RCC 7860 (cell line): ENCODE measurements at places on chromosomes 7 and 10.

DNA sequence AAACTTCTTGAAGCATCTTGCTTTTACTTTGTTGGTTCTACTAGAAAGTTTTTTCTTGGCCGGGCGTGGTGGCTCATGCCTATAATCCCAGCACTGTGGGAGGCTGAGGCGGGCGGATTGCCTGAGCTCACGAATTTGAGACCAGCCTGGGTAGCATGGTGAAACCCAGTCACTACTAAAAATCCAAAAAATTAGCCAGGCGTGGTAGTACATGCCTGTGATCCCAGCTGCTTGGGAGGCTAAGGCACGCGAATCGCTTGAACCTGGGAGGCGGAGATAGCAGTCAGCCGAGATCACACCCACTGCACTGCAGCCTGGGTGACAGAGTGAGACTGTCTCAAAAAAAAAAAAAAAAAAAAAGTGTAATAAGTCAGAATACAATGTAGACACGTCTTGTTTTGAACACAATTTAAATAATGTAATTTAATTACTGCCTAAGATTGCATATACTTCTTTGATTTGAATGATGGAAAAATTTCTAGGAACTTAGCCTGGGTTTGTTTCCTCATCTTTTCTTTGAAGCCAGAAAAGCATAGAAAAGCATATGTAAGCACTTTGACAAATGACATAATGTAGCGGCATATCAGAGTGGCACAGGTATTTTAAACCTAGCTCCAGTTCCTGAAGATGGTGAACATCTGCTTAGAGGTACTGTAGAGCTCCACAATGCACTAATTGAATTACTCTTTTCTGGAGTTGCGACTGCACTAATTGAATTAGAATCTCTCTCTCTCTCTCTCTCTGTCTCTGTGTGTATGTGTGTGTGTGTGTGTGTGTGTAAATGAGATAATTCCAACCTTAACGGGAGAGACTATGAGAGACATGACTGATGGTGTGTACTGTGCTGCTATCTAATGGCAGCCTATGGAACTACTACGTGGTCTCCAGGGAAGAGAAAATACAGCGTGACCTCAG is 87.8 kb downstream of the BTRC start:
- DNase-seq: peak; percentile 73

DNA sequence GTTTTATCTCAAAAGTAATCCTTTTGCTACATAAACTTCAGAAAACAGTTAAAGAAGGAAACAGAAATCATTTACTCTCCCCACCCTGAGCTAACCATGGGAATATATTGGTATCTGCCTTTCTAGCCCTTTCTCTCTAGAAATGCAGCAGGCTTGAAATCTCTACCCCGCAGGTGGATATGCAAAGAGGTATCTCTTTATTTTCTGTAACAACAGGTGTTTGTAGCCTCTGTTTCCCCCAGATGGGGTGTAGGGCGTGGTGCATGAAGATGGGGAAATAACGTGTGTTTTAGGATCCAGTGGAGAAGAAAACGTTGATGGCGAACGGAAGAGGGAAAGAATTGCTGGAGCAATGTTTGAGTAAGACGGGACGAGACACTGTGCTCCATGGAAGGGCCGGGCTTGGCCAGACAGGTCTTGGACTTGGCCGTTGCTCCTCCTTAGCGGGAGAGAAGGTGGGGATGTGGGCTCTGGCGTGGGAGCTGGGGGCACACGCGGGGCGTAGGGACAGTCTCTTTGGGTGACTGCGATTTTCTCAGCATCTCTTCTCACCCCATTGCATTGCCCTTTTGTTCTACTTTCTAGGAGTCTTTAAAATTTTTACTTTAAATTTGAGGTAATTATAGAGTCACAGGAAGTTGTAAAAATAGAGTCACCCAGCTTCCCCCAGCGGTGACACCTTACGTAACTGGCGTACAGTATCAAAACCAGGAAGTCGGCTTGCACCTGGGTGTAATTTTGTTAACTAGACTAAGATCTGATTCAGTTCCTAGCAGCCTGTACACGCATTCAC is 82.9 kb downstream of the ELFN1 start:
- DNase-seq: no peak

- DNase-seq: no peak
Measured at GRCh38 chr10:124543971-124544370, 82.3 kb downstream of the LHPP start.

GRCh38 chr7:66169616-66170015 is 35.5 kb upstream of the TPST1 start:
- DNase-seq: no peak

- DNase-seq: no peak
Measured at GRCh38 chr7:142696456-142697179, 52.7 kb upstream of the PRSS1 start.
